ENCODE measurements at places on chromosomes 13 and 19.

DNA sequence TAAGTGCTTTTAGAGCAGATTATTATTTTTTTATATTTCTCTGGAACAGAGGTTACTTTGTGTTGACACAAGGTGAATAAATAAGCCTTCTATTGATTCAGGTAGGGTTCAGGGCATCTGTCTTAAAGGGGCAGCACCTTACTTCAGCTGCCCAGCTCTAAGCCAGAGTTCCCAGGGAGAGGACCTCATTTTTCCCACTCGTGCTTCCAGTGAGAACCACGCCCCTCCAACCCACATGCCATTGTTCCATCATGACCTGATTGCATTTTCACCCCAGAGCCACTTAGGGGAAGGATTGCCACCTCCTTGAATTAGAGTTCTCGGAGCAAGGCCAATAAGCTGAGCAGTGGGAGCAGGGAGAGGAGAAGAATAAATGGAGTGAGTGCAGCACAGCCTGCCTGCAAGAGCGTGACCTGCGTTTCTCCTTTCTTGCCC is 104.3 kb upstream of the FRY start:
- no peak for DNase-seq

- DNase-seq = peak; percentile 59
These were observed 2.4 kb downstream of the CCDC194 start for GRCh38 chr19:17391371-17392151.

DNA sequence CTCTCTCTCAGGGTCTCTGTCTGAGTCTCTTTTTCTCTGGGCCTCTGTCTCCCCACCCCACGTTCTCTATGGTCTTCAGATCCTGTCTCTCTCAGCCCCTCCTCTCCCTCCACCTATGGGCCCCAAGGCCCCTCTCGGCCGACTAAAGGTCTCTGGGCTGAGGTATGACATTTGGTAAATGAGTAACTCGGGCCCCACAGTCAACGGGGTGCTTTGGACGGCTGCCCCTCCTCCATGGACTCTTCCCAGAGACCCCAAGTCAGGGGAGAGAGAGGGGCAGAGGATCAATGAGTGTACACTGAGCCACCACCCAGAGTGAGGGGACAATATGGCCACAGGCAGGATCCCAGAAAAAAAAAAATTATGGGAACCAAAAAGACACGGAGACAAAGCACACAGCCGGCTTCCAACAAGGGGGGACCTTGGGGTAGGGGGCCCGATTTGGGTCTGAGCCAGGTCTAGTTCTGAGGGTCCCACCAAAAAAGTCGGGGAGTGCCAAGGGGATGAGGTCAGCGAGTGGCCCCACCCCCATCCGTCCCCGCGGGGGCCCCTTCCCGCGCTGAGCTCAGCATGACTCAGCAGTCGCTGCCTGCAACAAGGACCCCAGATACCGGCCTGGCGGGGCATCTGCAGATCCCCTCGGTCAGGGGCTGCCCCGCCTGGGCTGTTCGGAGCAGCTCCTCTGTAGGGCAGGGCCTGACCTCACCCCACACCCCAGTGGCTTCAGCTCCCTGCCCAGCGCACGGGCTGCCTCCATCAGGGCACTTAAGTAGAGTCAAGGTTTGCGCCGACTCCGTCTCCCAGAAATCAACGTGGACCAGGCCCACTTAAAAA is 1.5 kb upstream of the FTL start:
- DNase-seq = peak; percentile 87

DNA sequence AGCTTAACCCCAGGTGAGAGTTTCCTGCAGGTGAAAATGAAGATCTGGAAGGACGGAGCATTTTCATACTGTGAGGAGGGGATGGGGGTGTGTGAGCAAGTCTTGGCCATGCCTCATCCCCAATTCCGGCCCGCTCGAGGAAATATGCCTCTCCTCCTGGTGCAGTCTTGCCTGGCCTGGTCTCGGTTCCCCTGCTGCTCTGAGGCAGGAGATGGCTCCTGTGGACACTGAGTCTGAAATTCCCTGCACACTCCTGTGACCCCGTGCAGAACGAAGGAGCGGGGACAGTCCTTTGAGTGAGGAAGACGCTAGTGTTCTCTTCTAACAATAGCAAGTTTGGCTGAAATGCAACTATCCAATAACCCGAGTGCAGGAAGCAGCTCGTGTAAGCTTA is 329 bp upstream of the ZNF439 start:
- DNase-seq = no peak

- DNase-seq = peak; percentile 67
These were observed 2.2 kb upstream of the ZNF665 start for GRCh38 chr19:53195265-53195903.

DNA sequence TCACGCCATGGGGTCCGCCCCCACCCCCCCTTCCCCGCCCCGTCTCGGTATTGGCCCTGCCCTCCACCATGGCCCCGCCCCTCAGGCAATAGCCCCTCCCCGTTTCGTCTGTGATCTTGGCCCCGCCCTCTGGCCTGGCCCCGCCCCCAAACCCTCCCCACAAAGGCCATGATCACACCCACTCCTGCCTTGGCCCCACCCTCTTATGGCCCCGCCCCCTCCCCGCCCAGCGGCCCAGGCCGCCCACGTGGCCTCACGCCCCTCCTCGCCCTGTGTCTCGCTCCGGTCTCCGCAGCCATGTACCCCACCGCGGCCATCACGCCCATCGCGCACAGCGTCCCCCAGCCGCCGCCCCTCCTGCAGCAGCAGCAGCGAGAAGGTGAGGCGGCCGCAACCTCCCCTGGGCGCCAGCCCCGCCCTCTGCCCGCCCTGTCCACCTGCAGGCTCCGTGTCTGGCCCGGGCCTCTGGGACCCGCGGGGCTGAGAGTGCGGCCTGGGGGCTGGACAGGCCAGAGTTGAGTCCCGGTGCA is 61.3 kb downstream of the CELF5 start:
- peak; percentile 54 for DNase-seq

DNA sequence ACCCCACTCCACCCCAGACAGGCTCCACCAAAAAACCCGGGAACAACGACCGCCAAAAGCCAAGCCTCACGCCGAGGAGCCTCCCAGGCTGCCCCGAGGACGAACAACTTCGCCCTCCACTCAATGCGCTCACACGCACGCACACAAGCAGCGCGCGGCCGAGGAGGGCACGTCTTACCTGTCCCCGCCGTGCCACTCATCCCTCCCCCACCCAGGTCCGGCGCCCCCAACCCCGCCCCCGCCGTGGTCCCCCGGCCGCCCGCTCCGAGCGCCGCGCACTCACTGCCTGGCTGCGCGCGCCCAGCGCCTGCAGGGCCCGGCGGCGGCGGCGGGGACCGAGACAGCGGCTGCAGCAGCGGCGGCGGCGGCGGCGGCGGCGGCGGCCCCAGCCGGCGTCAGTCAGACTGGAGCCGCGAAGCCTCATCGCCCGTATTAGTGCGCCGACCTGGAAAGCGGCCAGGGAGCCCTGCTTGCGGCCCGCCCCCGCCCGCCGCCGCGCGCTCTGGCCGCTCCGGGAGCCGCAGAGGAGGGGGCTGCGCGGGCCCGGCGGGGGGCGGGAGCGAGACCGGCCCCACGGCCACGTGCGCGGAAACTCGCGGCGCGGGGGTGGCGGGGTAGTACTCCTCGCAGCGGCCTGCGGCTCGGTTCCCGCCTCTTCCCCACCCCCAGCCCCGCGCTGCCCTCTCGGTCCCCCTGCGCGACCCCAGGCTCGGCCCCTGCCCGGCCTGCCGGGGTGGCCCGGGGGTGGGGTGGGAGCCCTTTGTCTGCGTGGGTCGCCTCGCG is at the start of gene SMAD9:
SMAD9 (minus strand) TSS at position 406 of the 783 bp plus-strand sequence. CDS start 40,549 bp downstream, outside the sequence.
- DNase-seq = peak; percentile 40

GRCh38 chr19:4115818-4116385 is 8.0 kb downstream of the MAP2K2 start:
- no peak for DNase-seq

DNA sequence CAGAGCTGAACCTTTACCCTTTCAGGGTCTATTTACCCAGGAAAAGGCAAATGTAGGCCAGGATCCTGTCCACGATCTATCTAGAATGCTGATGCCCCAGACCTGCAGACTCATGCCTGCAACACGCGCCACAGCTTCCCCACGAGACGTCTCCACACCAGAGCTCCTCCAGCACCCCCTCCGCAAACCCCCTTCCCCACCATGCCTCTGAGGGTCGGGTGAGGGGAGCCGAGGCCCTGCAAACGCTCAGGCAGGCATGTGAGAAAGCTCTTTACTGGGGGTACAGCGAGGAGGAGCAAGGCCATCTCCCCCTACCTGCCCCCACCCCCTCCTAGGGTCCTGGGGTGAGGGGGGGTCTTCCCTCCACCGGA is 8.9 kb downstream of the DYRK1B start:
- DNase-seq = no peak

DNA sequence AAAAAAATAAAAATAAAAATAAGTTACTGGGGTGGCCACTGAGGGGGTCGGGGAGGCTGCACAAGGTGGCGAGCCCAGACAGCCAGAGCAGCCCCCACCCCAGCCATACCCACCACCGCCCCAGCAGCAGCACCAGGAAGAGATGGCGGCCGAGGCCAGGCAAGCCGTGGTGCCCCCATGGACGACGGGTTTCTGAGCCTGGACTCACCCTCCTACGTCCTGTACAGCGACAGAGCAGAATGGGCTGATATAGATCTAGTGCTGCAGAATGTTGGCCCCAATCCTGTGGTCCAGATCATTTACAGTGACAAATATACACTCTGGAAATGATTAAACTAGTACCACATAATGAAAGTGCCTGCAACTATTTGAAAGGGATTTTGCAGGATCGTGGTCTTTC is 71.6 kb upstream of the ZDHHC20 start:
- DNase-seq = peak; percentile 18

- no peak for DNase-seq
These were observed at the start of gene IFNL1 for GRCh38 chr19:39296055-39296645. IFNL1 (plus strand) TSS chr19:39296407; CDS start chr19:39296422, 15 bp downstream.

DNA sequence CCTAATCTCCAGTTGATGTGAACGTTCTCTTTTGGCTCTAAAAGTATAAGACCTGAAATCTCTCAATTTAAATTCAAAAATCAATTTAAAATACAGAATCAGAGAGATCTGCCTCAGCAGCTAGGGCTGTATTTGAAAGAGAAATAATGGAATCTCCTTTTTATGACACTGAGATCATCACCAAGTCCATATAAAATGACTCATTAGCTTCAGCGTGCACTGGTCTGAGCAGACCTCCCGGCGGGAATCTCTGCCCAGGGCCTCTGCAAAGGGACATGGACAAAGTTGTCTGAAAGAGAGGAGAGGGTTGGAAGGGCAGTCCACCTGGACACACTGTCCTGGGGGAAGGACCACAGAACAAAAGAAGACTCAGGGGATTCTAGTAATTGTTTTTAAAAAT is 855.6 kb downstream of the EFNB2 start:
- no peak for DNase-seq

DNA sequence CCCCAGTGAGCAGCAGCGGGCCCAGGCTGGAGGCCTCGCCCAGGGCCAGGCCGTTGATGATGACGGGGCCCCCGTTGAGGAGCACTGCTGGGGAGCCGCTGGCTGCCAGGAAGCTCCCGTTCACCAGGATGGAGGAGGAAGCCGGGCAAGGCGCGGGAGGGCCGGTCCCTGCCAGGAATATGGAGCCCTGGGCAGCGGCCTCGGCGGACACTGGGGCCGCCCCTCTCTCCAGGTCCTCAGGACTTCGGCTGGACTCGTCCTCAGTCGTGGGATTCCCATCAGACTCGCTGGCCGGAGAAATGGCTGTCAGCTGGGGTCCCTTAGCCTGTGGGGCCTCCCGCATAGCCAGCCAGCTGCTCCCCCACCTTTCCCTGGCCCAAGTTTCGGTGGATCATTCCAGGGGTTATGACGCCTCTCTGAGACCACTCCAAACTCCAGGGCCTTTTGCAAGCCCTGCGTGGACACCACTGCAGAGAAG is 2.1 kb downstream of the SIX5 start:
- no peak for DNase-seq

GRCh38 chr19:54188215-54188871 is 1.0 kb downstream of the MBOAT7 start:
- no peak for DNase-seq

DNA sequence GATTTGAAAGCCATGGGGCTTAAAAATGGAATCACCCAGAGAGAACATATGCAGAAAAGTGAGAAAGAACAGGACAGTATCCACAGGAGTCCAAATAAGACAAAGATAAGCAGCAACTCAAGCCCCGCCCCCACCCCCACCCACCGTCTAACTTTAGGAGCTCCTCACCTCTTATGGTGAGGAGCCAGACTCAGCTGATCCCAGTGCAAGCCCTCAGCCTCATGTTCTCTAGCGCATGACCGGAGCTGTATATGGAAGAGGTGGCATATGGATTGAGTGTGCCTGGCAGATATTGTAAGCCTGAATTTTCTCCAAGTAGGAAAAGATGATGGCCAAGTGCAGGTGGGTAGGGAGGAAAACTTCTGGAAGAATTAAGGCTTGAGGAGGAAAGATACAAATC is 36.4 kb upstream of the DCT start:
- no peak for DNase-seq

DNA sequence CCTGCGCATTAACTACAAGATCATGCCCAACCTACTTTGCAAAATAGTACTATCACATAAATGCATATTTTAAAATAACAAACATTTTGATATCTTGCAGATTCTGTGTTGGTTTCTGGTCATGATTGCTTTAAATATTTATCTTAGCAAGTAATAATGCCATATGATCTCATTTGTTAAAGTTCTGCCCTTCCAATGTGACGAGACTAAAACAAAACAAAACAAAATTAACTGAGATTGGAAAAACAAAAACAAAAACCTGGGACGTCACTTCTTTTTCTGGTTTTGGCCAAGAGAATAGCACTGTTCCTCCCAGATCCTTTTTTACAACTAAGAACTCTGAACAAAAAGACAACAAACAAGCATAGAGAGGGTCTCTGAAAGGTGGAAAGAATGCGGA is 436.3 kb downstream of the DACH1 start:
- no peak for DNase-seq

- no peak for DNase-seq
These were observed 115.6 kb downstream of the RAB20 start for GRCh38 chr13:110445722-110446574.

DNA sequence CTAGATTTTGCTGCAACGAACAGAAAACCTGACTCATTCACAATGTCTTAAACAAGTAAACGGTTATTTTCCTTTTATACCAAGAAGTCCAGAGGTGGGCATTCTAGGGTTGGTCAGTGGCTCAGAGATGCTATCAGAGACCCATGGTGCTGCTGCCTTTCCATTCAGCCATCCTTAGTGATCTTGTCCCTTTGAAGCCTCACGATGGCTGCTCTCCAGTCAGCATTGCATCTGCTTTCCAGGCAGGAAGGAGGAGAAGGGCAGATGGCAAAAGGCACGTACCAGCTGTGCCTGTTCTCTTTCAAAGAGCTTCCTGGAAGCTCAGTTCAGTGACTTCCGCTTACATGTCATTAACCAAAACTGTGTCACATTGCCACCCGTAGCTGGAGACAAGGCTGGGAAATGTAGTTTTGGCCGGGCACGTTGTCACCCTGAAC is 30.1 kb downstream of the WDFY2 start:
- no peak for DNase-seq

- no peak for DNase-seq
These were observed 138.6 kb upstream of the GPR12 start for GRCh38 chr13:26899202-26899601.

- DNase-seq = peak; percentile 76
These were observed 9.1 kb downstream of the ZNF653 start for GRCh38 chr19:11496391-11497163.
